Activated CD4-positive, alpha-beta T cell treated with anti-CD3 and anti-CD28 coated beads, Interleukin-2, amount 10 ng/mL, durations not matched to agents 24 days and 14 days (primary cell): ENCODE measurements at places on chromosomes 12 and 14. TPM values are rescaled to one million over a fixed set of nuclear protein-coding genes. Genes with fewer than 3 reads are reported as not detected.

RFLNA gene
- total RNA-seq = not detected in 2 replicates

BMP4 gene
- not detected in 2 replicates for total RNA-seq

CCDC196 gene
- not detected in 2 replicates for total RNA-seq

GNPTAB gene
- 48.2 and 57.2 TPM in 2 replicates for total RNA-seq

SIX1 gene
- total RNA-seq = 0.26 and 0.31 TPM in 2 replicates

DPY19L2 gene
- total RNA-seq = 0.61 and 0.80 TPM in 2 replicates

NELL2 gene
- 20.0 and 27.5 TPM in 2 replicates for total RNA-seq

GRCh38 chr14:96131836-96132235 lies 72.8 kb upstream of the BDKRB2 start:
- no peak for DNase-seq

GRCh38 chr12:52837781-52838608 lies 3.9 kb upstream of the KRT79 start:
- DNase-seq = no peak

DNA sequence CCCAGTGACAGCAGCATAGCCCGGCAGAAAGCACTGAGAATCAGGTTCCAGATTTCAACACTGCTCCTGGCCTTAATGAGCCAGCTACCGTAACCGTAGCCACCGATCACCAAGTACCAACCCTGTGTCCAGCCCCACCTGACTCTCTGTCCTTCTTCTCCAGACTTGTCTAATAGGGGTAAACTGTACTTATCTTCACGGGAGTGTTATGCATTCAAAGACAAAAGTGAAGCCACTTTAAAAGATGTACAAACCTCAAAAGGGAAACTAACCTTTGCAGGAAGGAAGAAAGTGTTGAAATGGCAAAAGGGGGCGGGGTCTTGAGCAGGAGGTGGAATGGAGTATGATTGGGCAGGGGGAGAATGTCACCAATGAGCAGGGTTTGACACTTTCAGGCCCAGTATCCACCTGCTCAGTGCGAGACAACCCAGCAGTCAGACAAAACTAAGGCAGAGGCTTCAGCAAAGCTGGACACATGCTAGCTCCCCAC lies 226.1 kb downstream of the CHST11 start:
- peak; percentile 94 for DNase-seq

DNA sequence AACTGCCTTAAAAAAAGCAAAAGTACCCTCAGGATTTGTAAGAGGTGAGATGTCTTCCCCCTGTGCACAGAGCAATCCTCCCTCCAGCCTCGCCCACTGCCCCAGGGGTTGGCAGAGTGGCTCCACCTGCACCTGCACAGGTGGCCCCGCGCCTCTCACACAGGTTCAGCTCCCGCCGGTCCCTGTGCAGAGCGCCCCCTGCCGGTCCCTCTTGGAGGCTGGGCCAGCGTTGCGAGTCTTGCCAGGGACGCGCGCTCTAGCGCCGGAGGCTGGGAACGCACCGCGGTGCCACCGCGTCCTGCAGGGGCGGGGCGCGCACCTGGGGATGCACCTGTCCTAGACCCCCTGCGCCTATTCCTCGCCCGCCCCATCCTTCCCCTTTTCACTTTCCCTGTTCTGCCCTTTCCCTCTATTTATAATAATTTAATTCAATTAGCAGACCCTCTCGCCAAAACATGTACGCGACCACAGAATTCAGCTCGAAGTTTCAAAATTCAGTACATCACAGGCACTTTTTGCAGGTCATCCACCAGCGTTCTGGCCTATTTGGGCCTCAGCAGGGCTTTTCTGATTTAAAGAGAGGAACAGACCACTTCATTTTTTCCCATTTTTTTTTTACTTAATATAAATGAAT lies 618.6 kb downstream of the AACS start:
- peak; percentile 80 for DNase-seq

DNA sequence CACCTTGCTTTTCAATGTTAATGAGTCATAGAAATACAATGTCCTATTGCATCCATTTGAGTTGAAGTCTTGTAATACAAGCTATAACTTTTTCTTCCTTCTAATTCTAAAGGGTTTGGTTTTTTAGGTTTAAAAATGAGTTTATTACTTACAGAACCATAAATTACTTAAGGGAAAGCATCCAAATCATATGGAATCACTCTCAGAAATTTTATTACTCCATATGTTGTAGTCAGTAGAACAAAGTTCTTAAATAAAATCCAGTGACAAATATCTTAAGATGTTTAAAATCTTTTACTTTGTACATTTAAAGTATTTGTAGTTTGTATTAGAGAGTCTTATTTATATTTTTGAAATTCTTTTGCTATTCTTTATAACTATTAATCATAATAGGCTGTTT lies 253.2 kb downstream of the IPO8 start:
- no peak for DNase-seq

GRCh38 chr12:118625050-118625675 lies 248.8 kb downstream of the SUDS3 start:
- DNase-seq = no peak

DNA sequence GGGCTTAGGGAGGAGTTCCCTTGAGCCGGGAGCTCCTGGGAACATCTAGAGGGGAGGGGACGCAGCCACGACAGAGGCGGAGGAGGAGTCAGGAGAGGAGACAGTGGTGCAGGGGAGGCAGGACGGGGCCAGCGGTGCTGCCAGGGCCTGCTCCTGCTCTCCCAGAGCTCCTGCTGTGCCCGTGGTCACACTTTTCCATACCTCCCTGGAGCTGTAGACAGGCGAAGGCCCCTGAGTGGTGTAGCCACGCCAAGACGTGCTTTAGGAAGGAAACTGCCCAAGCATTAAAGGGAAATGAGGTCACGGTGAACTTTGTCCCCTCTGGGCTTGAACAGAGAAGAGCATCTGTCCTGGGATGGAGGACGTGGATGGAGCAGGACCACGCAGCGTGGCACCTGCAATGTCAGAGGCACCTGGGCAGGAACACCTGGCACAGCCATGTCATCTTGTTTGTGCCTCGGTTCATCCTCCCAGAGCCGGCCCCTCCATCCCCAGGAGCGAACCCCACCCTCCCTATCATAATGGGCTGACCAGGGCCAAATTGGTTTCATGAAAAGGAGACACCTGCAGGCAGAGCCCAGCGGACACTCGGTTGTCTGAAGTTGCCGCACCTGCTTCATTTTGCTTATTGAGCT lies 239.5 kb upstream of the SFSWAP start:
- DNase-seq = no peak
